Thymus (tissue), 14 donors: ENCODE measurements at places on chromosomes 5 and 9. TPM values are rescaled to one million over a fixed set of nuclear protein-coding genes. Genes with fewer than 3 reads are reported as not detected.

SLC36A3 gene
- total RNA-seq, result not detected

SLC1A1 gene
- total RNA-seq, result 0.42 TPM

LSM11 gene
- total RNA-seq, result 2.7 TPM

- no peak for DNase-seq
These were observed 18.9 kb upstream of the PRRC1 start for GRCh38 chr5:127498548-127498947.

GRCh38 chr5:144103611-144104485, 66.6 kb downstream of the YIPF5 start:
- DNase-seq, result no peak

DNA sequence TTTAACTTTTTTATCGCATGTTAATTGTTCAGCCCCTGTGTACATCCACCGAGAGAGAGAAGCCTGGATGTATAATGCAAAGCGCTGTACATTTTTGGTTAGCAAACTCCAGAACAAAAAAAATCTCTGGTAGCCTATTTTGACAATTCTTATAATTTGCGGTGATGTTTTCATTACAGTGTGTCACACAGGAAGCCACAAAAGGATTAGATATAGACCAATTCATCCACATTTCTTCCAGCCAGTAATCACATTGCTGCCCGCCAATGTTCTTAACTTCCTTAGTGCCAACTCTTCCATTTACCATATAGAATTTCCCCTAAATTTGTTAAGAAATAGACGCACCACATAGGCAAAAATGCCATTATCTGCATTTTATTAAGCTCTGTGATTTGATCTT, 435.6 kb downstream of the EFNA5 start:
- no peak for DNase-seq
